ENCODE measurements at places on chromosomes 6 and 20.

- DNase-seq: no peak
These were observed 216.5 kb downstream of the ARHGAP18 start for GRCh38 chr6:129493354-129493902.

DNA sequence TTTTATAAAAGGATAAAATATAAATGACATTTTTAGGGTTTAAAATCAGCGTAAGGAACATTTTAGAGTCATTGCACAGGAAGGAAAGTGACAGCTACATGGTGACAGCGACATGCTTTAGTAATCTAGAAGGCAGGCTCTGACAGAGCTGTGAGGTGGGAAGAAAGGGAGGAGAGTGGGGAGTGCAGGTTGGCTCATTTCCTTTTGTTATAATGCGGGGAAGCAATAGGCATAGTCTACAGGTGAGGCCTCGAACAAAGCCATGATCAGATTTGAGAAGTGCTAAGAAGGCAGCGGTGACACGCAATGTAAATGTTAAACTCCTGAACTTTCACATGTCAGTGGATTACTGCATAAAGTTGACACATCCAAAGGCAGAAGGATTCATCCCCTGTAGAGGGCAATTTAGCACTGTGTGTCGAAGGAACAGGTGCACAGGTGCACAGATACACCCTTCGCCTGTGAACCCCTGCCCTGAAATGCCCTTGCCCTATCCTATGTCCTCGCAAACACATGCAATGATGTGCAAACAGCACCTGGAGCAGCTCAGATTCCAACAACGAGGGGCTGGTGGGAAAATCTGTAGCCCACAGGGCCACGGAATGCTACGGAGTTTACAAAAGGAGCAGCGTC is 32.4 kb upstream of the SMOC2 start:
- DNase-seq: no peak

DNA sequence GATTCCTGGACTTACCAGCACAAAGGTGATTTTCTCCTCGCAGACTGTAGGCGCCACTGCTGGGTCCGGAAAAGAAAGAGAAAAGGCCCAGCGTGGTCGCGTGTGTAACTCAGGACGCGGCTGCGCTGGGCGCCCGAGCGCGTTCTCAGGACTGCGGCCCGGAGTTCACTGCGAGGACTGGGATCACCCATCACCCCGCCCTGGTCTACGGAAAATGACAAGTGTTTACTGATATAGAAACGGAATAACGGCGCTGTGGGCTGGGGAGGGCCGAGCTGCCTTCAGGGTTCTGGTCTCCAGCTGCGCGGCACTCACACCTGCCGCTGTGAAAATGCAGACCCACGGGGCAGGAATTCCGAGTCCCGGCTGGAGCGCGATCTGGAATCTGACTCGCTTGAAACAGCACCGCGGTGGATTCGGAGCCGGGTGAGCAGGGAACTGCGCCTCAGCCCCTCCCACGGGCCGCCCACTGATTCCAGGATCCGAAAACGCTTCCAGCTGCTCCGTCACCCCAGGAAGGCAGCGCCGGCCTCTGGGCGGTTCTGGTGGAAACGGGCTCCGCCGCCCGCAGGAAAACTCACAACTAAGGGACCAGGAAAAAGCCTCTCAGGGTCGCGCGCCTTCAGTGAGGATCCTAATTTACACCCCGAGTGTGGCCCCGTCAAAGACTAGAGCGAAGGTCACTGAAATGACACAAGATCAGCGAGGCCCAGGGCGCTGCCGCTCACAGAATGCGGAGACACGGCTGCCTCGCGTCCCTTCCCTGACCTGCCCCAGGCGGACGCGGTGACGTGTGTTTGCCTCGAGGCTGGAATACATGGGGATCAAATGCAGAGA is 34.5 kb downstream of the HLA-A start:
- peak; percentile 51 for DNase-seq

GRCh38 chr6:21398741-21399325 is 194.7 kb upstream of the SOX4 start:
- DNase-seq: no peak

DNA sequence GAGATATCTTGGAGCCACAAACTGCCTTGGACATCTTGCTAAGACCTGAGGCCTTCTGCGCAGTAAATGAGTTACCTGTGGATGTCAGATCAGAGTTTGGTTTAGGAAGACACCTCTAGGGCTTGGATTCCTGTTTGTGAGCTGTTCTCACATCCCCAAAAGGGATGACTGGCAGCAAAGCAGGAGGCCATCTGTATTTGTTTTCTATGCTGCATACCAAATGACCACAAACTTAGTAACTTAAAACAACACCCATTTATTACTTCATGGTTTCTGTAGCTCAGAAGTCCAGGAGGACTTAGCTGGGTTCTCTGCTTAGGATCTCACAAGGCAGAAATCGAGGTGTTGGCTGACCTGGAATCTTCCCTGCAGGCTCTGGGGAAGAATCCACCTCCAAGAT is 116.7 kb downstream of the UNC5CL start:
- DNase-seq: no peak

- DNase-seq: no peak
These were observed 718.7 kb upstream of the ADGRB3 start for GRCh38 chr6:67916399-67916798.

- no peak for DNase-seq
These were observed 4.7 kb downstream of the DXO start for GRCh38 chr6:31966997-31967925.

DNA sequence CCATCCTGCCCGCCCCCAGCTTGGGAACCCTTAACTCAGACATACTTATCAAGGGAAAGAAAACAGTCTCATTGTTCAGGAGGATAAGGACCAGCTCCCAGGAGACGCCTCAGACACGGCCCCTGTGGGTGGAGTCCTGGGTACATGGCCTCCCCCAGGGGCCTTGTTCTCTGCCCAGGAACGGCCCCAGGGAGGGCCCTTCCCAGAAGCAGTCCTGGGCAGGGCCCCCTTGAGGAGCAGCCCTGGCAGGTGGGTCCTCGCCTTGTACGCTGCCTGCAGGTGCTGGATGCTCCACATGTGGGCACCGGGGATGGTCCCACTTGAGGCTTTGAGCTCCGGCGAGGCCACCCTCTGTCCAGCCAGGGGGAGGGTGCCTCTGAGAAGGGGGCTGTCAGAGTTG is 4.5 kb upstream of the GATA5 start:
- no peak for DNase-seq

DNA sequence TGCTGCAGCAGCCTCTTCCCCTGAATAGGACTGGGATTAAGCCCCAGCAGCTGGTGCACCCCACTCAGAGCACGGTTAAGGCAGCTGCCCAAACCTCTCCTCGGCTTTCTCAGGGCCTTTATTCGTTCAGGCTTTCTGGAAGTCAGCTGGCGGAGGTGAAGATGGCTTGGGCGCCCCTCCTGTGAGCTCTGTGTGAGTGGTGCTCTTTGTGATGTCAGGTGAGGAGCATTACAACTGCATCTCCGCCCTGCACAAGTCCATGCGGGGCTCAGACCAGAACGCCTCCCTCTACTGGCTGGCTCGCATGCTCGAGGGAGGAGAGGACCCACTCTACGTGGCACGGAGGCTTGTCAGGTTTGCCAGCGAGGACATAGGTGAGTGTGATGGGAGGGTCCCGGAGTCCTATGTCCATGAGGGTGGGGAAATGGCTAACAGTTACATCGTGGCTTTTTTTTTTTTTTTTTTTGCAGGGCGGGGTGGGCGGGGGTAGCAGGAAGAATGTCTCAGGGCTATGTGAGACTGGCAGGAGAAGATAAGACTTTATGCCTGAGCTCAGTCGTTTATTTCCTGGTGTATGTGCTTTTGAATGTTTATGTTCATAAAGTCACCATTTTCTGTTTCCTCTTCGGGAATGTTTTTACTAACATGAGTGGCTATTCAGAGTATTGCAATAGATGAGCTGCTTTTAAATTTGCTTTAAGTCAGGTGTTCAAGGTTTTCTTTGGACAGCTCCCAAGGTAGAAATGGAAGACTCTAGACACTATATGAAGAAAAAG is 18.2 kb downstream of the WRNIP1 start:
- no peak for DNase-seq

GRCh38 chr6:131636880-131637792 is at the start of gene ENPP3:
Gene ENPP3 (plus strand): TSS chr6:131637302. CDS start chr6:131637385, 83 bp downstream.
- DNase-seq: no peak

- no peak for DNase-seq
These were observed 146.4 kb downstream of the DTNBP1 start for GRCh38 chr6:15516378-15516777.

- no peak for DNase-seq
These were observed 21.9 kb downstream of the NCOA7 start for GRCh38 chr6:125812394-125813292.

DNA sequence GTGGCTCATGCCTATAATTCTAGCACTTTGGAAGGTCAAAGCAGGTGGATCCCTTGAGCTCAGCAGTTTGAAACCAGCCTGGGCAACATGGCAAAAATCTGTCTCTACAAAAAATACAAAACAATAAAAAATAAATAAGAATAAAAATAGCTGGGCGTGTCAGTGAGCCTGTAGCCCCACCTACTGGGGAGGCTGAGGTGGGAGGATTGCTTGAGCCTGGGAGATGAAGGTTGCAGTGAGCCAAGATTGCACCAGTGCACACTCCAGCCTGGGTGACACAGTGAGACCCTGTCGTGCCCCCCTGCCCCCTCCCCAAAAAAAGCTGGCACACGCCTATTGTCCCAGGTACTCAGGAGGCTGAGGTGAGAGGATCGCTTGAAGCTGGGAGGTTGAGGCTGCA is 35.1 kb upstream of the SRPK1 start:
- no peak for DNase-seq

DNA sequence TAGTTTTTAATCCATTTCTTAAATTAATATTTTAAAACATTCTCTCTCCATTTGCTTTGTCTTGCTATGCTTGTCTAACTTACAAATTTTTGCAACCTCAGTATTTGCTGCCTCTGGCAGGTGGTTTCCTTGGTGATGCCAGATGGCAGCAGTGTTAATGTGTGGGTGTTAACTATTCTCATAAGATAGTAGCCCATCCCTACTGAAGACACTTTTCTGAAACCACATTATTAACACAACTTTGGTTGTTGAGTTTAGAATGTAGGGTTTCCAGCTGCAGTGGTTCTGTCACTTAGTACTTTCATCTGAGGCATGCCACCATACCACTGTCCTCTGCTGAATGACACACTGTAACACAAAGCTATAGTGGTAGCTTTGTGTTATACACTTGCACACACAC is 75.1 kb downstream of the MYO6 start:
- DNase-seq: no peak

GRCh38 chr6:102149191-102149590 is 755.7 kb downstream of the GRIK2 start:
- no peak for DNase-seq

DNA sequence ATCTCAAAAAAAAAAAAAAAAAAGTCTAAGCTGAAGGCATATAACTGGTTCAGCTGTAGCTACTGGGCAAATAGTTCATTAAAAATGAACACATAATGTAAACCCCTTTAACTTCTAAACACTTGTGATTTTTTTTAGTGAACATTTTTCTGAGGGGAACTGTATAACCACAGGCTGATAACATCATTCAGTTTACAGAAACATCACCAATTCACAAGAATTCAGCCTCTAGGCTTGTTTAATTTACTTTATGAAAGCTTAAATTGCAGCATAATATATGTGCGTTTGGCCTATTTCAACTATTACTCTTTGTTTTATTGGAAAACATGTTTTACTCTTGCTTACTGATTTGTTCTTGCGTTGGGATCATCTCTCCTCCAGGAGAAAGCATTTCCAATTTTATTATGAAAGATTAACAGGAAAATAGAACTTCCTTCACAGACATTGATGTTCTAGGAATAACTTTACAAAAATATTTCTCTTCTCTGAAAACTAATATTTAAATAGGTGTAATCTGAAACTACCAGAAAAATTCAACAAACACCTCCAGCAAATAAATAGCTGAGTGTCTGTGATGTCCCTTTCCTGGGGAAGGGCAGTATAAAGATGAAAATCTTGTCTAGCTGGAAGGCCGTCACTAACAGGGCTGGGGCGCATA is 284.5 kb downstream of the UST start:
- DNase-seq: no peak

GRCh38 chr6:74491844-74492374 is 713.9 kb downstream of the COL12A1 start:
- DNase-seq: no peak

GRCh38 chr6:100115407-100116101 is 121.5 kb upstream of the MCHR2 start:
- no peak for DNase-seq

- DNase-seq: no peak
These were observed 342.5 kb upstream of the JARID2 start for GRCh38 chr6:14903176-14904038.

GRCh38 chr20:4261333-4262284 is 246.3 kb upstream of the RNF24 start:
- DNase-seq: no peak

DNA sequence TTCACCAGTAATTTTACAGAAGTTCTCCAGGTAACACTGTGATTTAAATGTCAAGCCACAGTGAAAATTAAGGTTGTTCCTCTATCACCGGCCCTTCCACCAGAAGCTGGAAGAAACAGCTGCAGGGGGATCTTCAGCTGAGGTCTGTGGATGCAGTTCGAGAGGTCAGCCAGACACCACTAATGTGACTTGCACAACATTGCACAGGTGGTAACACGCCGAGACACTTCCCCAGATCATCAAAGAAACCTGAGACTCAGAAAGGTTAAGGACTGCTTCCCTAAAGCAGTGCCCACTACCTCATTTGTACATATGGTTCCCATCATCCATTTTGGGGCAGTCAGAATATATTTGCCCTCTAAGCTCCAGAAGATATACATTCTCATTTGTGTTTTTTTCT is 8.1 kb upstream of the SERPINB9 start:
- peak; percentile 15 for DNase-seq

DNA sequence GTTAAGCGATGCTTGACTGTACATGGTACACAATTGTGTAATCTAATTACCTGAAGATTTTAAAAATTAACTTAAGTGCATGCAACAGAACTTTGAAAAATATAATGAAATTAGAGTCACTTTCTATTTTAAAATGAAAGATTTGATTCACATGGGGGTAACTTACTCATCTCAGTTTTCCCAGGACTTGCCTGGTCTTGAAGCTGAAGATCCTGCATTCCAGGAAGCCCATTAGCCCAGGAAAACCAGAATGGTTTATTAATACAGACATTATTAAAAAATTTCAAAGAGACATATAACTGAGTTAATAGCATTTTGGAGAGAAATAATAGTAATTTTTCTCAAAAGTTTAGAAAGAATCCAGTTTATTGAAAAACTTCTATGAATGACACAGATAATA is 190.6 kb downstream of the SIM1 start:
- DNase-seq: no peak

GRCh38 chr6:40999569-40999968 is 39.5 kb downstream of the UNC5CL start:
- DNase-seq: peak; percentile 65

DNA sequence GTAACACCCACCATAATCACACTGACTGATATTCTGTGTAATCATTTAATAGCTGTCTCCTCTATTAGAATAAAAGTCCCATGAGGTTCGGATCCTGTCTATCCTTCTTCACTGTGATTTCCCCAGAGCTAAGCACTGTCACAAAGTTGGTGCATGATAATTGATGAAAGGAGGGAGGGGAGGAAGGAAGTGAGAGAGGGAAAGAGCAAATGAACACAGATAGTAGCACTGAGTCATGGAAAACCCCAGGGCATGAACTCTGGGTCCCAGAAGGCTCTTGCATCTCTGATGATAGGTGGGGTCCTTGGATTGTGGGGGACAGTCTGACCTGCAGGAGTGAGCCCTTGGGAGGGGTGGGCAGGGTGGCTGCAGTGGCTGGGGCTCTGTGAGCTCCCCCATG is 294.1 kb downstream of the LRFN2 start:
- no peak for DNase-seq

All from ascending aorta (tissue), 2 donors.